ENCODE measurements at places on chromosomes 5 and 9. TPM values are rescaled to one million over a fixed set of nuclear protein-coding genes. Genes with fewer than 3 reads are reported as not detected.

GRCh38 chr5:109989994-109990722, 300.4 kb downstream of the MAN2A1 start:
- H3K36me3 ChIP-seq: no peaks in the 10 kb centered on the region
- no peaks in the 10 kb centered on the region for H3K4me1 ChIP-seq
- no peak for DNase-seq
- no peak overlapping the region for H3K27ac ChIP-seq

Gene SCGB3A2
- not detected for total RNA-seq

GRCh38 chr9:91197232-91198181, 164.2 kb downstream of the AUH start:
- peaks cover 60% of the 10 kb centered on the region for H3K4me1 ChIP-seq
- peaks cover 42% of the 10 kb centered on the region for H3K36me3 ChIP-seq
- DNase-seq: no peak
- H3K27ac ChIP-seq: no peak overlapping the region
- H3K27me3 ChIP-seq: no peaks in the 10 kb centered on the region

Gene EQTN
- total RNA-seq: not detected

DNA sequence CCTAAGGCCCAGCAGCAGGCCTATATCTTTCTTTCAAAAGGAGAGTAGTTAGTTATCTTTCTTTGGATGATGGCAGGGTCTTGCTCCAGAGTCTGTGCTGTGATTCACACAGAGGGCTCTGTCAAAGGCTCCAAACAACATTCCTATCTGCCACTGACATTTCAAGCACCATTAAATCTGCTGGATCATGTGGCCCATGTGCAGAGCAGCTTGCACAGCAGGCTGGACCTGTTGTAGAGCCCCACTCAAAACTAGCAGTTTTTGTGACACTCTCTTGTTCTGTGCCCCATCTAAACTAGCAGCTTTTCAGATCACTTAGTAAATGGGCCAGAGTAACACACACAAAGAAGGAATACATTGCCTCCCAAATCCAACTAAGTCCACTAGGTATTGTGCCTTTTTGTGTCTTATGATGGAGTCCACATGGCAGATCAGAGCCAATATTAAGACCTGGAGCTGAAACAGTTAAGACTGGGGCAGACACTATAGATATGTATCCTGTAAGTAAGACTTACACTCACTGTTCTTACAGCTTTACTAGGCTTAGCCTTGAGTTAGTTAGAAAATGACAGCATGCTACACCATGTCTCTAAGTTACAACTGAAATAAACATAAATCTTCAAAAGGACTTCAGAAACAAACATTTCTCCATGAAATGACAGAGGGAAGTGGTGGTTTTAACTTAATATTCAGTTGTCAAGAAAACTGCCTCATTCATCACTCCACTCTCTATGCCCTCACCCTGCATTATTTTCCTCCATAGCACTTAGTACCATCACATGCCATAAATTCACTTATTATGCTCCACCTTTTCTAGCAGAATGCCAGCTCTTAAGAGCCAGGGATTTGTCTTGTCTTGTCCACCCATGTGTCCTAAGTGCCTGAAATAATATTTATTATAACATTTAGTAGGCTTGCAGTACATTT, 400.9 kb downstream of the RAB3C start:
- no peak overlapping the region for H3K4me3 ChIP-seq
- H3K27me3 ChIP-seq: no peaks in the 10 kb centered on the region
- peaks cover 11% of the 10 kb centered on the region for H3K4me1 ChIP-seq
- no peak overlapping the region for H3K27ac ChIP-seq

GRCh38 chr9:37102486-37102885, 17.9 kb upstream of the ZCCHC7 start:
- H3K4me1 ChIP-seq: peaks cover 9% of the 10 kb centered on the region
- H3K4me3 ChIP-seq: no peak overlapping the region
- no peaks in the 10 kb centered on the region for H3K36me3 ChIP-seq
- DNase-seq: no peak
- no peak overlapping the region for H3K27ac ChIP-seq
- no peaks in the 10 kb centered on the region for H3K27me3 ChIP-seq

Gene CREBRF
- total RNA-seq: 8.4 TPM

GRCh38 chr9:131011274-131012022, 2.5 kb downstream of the LAMC3 start:
- no peak overlapping the region for H3K4me3 ChIP-seq
- no peak for DNase-seq
- H3K36me3 ChIP-seq: no peaks in the 10 kb centered on the region
- peaks cover 32% of the 10 kb centered on the region for H3K27me3 ChIP-seq
- no peaks in the 10 kb centered on the region for H3K4me1 ChIP-seq
- H3K27ac ChIP-seq: no peak overlapping the region

DNA sequence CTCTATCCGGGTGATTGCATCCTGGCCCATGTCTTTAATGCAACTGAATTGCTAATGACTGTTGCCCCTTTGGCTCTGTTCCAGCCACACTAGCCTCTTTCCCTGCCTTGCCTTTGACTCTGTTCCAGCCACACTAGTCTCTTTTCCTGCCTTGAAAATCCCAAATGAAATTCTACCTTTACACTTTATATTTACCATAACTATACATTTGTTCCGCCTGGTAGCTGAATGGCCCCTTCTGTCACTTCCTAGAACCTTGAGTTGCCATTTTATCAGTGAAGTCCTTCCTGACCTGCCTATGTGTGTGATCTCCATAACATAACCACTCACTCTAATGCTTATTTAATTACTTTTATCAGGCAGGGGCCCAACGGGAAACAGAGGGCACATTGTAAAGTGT, 1120.4 kb upstream of the WWC1 start:
- no peak for DNase-seq
- H3K4me3 ChIP-seq: no peak overlapping the region
- H3K36me3 ChIP-seq: no peaks in the 10 kb centered on the region
- no peaks in the 10 kb centered on the region for H3K27me3 ChIP-seq

Gene CDKN2A
- total RNA-seq: 5.8 TPM

Gene TRIO
- 30.1 TPM for total RNA-seq

Gene SH2D3C
- 25.1 TPM for total RNA-seq

- no peak for DNase-seq
- H3K4me3 ChIP-seq: no peak overlapping the region
- no peak overlapping the region for H3K27ac ChIP-seq
Measured at GRCh38 chr9:135016037-135016640, 71.3 kb upstream of the OLFM1 start.

Data from activated T-helper 2 cell treated with anti-CD3 and anti-CD28 coated beads, Interferon-gamma antibody, Interleukin-2, Interleukin-4, amounts not matched to agents 10 μg/mL and 5 μg/mL and 100 μg/mL, durations not matched to agents 14 hours and 24 hours and 36 hours (primary cell).